T follicular helper cell (primary cell): ENCODE measurements at places on chromosomes 4 and X.

DNA sequence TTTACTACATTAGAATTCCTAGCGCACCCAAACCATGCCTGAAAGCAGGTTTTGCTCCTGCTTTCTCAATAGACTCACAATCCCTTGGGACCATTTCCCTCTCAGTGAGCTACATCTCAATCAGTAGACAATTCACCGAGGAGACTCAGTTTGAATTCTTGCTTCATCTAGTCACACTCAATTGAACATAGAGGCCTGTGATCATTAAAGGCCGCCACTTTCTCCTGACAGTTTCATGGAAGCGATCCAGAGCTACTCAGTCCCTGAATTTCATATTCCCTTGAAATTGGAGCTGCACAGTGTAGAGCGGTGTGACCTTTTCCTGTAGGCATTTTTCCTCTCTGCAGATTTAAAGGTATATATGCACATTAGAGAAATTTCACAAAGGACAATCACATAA, 193.9 kb upstream of the SPOCK3 start:
- DNase-seq = no peak

DNA sequence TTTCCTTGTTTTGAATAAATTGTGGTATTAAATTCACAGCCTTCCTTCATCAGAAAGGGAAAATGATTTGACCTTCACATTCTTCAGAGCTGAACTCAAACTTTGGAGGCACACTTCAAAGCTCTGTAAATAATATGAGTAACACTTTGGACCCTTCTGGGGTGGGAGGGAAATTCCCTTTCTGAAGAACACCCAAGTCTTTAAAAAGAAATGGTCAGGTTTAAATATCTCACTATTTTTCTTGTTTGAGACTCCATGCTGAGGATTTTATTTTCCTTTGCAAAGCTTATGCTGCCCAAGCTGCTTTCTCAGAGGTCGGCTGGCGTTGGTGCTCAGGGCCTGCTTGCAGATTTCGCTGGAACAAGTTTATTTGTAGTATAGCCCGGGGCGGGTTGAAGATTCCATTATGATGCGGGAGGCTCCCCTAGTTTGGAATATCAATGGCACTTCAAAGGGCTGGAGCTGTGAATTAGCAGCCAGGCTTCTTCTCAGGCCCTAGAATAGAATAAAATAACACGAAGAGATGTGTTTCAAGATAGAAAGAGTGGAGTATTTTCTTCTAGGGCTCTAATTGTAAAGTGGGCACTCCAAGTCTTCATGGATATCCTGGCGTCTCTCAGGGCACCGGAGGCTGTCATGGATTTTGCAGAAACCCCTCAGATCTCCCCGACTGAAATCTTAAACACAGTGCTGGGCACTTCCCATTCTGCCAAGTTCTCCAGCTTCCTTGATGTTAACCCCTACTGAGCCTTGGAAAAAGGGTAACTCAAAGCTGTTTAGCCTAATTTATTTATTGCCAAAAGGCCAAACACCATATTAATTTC, 315.6 kb downstream of the GPAT3 start:
- DNase-seq = no peak

GRCh38 chr4:87260477-87260876, 40.1 kb upstream of the KLHL8 start:
- DNase-seq = no peak

DNA sequence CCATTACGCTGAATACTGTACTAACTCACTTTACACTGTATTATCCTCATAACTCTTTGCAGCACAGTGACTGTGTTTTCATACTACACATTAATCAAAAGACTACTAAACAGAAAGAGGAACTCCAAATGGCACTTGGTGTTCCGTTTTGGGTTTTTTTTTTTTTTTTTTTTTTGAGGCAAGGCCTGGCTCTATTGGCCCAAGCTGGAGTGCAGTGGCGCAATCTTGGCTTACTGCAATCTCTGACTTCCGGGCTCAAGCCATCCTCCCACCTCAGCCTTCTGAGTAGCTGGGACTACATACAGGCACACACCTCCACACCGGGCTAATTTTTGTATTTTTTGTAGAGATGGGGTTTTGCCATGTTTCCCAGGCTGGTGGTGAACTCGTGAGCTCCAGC, 10.7 kb downstream of the KLHL8 start:
- DNase-seq = no peak

- no peak for DNase-seq
Observed at GRCh38 chrX:25523574-25524540, 508.1 kb upstream of the ARX start.

DNA sequence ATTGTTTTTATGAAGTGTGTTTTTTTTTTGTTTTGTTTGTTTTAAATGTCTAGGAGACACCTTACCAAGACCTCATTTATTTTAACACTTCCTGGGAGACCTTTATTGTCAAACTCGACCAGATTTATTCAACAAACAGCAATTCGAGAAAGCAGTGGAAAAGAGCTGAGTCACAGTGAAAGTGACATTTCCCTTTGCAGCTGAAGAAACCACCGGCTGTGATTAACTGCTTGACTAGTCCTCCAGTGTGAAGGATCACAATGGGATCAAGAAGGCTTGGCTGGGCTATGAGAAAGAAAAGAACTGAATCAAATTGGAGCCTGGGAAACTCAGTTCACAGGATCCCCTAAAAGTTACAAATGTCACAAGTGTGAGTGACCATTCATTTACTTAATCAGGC, 11.9 kb upstream of the ADH7 start:
- DNase-seq = no peak

DNA sequence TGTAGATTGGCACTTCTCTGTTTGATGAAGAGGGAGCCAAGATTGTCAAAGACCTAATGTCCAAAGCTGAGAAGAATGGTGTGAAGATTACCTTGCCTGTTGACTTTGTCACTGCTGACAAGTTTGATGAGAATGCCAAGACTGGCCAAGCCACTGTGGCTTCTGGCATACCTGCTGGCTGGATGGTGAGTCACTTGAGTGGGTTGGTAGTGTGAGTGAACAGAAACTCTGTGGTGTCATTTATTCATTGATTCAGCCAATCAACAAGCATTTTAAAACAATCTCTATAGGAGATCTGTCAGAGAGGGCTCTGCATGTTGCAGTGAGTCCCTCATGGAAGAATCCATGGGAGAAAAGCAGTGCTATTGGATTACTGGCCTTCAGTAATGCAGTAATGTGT, 16.3 kb downstream of the TAF9B start:
- DNase-seq = no peak

- DNase-seq = no peak
Observed at GRCh38 chr4:86910820-86911684, 18.8 kb upstream of the C4orf36 start.

- DNase-seq = no peak
Observed at GRCh38 chrX:40022421-40022820, 75.3 kb downstream of the BCOR start.

DNA sequence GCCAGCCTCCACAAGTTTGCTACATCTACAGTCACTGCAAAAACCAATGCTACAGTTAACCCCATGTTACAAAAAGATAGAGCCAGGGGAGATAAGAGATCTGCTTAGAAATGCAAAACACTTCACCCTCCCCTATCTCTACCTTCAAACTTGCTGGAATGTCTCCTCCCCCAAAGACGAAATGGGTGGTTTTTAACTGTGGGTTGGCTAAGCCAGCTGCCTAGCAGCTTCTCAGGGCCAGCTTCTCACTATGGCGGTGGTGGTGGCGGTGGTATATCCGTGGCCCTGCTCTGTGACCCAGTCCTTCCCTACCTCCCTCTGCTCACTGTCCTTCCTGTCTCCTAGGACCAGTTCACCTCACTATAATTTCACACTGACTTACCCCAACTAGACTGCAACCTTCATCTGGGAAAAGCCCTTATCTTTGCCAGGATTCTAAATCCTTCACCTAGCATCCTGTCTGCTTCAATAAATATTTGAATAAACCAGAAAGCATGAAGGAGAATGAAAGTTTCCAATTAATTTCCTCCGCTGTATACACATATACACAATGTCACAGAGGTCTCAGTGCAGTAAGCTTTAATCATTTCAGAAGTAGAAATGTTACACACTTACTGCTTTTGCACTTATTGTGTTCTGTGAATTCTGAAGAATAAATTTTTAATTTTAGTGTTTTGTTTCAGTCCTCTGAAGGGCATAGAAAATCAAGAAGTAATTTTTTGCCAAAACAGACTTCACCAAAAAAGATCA, 46.3 kb downstream of the SH3KBP1 start:
- peak; percentile 12 for DNase-seq

GRCh38 chr4:105050896-105051295, 95.8 kb upstream of the TET2 start:
- DNase-seq = no peak

GRCh38 chr4:168877511-168878491, 132.3 kb downstream of the CBR4 start:
- no peak for DNase-seq

GRCh38 chr4:143375326-143376073, 38.8 kb downstream of the GAB1 start:
- DNase-seq = no peak

GRCh38 chrX:129754056-129755024, 15.6 kb downstream of the XPNPEP2 start:
- no peak for DNase-seq

DNA sequence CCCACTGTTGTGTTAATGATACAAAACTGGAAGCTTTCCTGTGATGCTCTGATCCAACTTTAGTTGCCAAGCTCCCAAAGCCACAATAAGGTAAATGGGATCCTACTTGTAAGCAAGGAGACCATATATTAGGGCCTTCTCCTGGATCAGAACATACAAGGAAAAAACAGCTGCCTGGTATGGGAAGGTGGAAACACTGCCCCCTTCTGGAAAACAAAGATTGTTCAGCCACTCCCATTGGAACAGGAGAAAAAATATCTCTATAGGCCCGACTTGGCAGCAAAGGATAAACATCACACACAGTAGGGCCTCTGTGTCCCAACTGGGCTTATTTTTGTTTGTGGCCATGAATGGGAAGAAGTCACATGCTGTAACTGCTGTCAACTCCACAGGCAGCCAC, 166.5 kb downstream of the TBX22 start:
- DNase-seq = no peak

- DNase-seq = no peak
Observed at GRCh38 chrX:110146521-110146920, 143.6 kb downstream of the TMEM164 start.

GRCh38 chr4:183180096-183180495, 81.0 kb downstream of the WWC2 start:
- DNase-seq = no peak

DNA sequence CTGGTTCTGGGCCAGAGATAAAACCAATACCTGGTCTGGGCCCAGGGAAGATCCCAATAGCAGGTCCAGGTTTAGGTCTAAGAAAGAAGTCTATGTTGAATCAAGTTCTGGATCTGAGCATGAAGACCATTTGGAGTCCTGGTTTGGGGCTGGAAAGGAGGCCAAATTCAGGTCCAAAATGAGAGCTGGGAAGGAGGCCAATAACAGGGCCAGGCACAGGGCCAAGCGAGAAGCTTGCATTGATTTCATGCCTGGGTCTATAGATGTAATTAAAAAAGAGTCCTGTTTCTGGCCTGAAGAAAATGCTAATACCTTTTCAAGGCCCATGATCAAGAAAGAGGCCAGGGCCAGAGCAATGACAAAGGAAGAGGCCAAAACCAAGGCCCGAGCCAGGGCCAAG, 3.4 kb downstream of the GPRASP1 start:
- DNase-seq = no peak

DNA sequence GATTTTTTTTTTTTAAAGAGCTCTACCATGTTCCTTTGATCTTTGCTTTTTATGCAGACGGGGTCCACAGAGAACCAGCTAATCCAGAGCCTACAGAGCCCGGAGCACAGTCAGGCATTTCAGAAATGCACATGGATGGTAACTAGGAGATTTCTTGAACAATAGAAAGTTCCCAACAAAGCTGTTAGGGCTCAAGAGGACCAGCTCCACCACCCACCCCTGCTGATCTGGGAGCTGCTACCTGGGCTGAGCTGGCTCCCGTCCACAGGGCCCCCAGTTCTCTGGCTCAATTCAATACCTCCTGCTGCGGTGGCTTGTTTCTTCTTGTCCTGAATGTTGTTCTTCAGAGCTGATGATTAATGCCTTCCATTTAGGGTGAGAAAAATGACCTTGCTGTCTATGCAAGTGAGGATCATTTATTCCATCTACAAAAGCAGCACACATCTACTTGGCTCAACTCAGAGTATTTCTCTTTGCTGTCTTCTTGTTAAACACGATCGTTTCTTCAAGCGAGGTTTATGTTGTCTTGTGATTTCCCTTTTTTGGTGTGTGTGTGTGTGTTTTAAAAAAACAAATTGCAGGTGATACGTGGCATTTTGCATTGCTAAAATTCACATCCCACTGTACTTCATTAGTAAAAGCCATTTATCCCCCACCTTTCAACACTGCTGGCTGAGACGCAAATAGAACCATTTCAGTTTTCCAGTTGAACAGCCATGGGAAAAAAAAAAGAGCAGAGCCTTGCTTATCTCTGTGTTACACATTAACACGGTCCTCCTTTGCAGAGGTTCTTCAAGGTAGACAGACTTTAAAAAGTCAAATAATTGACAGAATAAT, 31.3 kb downstream of the IGFBP7 start:
- no peak for DNase-seq

- no peak for DNase-seq
Observed at GRCh38 chr4:76270244-76271175, 19.0 kb downstream of the FAM47E start.

- no peak for DNase-seq
Observed at GRCh38 chr4:185945906-185946305, 123.0 kb upstream of the TLR3 start.

DNA sequence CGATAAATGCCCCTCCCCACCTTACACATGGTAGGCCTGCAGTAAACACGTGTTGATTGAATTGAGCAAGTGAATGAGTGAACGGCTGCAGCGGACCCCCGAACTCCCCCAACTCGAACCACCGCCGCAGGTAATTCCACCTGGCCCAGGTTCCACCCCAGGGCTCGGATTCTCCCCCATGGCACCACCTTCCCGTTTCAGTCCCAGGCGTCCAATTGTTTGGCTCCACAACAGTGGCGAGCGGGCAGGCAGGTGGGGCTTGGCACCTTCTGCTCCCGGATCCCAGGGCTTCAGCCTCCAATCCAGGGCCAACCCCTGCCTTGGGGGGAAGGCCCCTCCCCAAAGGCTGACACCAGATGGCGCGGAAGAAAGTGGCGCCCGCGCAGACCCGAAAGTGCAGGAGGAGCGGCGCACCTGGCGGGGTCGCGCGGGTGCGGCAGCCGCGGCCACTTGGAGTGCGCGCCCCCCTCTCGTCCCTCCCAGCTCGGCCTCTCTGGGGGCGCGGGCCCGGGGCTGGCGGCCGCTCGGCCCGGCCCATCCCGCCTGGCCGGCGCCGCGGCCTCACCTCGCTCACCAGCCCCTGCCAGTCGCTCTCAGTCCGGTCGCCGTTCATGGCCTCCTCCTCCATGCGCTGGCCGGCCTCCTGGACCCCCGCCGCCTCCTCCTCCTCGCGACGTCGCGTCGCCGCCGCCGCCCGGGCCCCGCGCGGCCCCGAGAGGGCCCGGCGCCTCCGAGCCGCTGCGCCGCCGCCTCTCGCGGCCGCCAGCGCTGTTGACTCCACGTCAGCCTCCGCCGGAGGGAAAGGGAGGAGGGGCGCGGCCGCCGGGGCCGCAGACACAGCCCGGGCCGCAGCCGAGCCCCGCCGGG, at the start of gene CCDC149:
CCDC149 (minus strand) TSS at position 791 of the 867 bp plus-strand sequence; CDS start at position 613, 178 bp downstream.
- no peak for DNase-seq

- DNase-seq = no peak
Observed at GRCh38 chr4:13704761-13705160, 77.2 kb upstream of the BOD1L1 start.
